RKO (cell line): ENCODE measurements at places on chromosomes 2 and 18.

DNA sequence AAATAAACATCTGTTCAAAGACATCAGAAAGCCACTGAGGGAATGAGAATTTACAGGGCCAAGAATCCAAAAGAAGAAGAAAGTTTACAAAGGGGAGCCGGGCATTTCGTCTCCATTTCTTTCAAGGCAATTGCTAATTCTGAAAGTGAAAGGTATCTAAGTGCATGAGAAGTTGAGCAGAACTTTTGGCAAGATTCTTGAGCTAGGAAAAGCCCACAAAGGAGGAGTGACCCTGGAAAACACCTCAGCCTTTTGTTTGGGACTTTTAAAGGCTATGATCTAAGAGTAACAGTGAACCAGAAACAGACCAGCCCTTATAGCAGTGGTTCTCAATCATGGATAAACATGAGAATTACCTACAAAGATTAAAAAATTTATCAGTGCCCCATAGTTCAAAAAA lies 87.4 kb downstream of the MDH1 start:
- no peak for DNase-seq

DNA sequence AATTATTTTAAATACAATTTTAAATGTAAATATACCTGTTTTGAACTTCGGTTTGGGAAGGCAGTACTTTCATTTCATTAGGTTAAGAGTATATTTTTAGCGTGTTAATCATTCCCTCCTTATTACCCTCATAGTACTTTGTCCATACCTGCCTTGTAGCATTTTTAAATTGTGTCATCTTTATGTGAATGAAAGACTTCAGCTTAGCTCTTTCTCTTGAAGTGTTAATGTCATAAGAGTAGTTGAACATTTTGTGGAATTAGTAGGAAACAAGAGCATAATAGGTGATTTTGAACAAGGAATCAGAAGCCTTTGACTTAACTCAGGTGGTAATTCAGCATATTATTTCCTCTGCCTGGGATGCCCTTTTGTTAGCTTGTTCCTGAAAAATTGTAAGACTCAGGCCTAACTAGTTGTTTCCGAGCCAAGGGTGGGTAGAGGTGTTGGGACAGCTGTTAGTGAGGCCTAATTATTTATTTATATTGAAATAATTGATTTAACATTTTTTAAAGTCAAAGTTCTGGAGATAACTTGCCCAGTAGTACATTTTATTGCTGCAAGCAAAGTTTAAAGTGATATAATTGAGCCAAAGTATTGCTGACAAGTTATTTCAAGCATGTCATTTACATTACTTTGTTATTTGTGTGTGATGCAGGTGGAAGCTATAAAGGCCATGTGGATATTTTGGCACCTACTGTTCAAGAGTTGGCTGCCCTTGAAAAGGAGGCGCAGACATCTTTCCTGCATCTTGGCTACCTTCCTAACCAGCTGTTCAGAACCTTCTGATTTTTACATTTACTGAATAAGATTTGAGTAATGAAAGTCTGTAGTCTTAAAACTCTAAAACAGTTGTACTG lies 38.7 kb downstream of the DDX1 start:
- no peak for DNase-seq

DNA sequence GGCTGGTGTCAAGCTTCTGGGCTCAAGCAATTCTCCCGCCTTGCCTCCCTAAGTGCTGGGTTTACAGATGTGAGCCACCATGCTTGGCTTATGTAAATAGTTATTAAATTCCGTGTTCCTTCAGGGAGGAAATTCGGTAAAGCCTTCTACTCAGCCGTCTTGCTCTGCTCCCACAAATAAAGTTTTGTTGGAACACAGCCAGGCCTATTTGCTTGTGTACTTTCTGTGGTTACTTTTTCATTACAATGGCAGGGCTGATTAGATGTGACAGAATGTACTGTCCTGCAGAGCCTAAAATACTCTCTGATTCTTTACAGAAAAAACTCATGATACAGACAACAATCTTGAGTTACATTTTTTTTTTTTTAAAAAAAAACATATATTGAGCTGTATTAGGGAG lies 68.8 kb upstream of the TACR1 start:
- no peak for DNase-seq

DNA sequence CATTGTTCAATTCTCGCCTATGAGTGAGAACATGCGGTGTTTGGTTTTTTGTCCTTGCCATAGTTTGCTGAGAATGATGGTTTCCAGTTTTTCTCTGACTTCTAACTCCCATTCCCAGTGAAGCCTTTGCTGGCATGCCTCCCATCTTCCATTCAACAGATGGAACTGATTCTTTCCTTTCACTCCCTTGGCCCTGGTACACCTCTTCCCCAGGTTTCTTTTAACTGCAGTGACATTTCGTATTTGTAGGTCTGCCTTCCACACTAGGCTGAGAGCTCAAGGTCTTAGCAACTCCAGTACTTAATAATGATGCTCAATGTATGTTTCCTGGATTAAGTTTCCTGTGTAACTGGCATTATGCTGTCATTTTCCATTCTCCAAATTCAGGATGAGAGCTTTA lies 48.5 kb downstream of the GAREM1 start:
- no peak for DNase-seq

- DNase-seq, result peak; percentile 60
These were observed 20.5 kb upstream of the KIF1A start for GRCh38 chr2:240840435-240841060.

DNA sequence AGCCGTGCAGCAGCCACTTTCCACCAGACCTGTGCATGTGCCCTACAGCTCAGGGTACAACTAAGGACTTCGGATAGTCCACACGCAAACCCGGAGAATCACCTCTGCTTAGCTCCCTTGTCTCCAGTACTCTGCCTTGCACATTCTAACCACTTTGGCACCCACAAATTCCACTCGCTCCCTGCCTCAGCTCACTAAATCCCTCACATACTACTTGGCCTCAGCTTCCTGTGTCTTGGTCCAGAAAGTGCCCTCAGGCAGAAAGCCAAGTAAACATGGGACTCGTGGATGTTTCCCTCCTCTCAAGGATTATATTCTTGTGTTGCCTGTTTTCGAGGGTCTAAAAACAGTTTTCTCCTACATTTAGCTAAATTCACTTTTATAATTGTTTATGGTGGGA lies 157.8 kb upstream of the DAPL1 start:
- DNase-seq, result no peak

DNA sequence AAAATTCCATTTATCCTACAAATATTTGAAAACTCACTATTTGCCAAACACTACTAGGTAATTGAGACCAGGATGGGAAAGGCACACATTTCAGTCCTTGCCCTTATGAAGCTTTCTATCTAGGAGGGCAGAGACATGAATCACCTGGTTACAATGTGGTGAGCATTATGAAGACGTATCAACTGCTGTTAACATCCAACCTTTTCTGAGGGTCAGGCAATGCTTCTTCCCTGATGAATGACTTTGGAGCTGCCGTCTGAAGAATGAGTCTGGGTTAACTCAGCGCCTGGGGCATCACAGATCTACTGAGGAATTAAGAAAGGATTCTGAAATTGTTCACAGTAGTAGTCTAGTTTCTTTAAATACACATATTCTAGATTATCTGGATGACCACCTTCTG lies 62.1 kb upstream of the NOSTRIN start:
- DNase-seq, result no peak

DNA sequence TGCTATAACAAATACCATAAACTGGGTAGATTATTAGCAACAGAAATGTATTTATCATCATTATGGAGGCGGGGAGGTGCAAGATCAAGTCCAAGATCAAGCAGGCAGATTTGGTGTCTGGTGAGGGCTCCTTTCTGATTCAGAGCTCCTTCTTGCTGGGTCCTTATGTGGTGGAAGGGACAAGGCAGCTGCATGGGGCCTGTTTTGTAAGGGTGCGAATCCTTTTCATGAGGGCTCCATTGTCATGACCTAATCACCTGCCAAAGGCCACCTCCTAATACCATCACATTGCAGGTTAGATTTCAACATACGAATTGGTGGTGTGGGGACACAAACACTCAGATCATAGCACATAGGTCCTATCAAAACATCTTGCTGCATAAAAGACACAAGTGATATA lies 84.4 kb upstream of the CCDC150 start:
- DNase-seq, result no peak

DNA sequence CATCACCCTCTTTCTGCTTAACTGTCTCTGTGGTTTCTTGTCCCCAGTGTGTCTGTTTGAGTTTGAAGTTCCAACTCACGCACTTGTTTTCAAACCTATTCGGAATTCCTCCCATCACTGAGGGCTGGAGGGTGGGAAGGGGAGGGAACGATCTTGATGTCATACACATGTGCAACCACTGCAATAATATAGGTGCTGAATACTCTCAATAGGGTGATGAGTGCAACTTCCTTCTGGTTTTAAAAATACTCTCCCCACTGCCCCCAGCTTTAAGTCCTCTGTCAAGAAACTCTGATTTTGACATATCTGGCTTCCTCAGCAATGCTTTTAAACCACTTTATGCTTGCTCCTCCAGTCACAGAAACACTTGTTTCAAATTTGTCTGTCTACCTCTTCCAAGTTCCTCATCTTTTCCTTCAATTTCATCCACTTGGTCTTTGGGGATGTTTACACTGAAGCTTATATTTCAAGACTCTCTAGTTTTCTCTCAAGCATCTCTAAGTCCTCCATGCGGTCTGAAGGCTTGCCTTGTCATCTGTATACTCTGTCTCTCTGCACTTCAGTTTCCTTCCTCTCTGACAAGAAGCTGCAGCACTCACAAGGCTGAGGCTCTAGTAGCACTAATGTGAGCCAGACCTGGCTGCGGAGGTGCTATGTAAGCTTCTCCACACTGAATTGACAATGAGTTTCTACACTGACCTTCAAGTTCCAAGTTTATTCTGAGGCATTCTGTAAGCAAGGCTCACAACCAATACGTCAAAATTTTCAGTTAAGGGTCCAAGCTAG lies 422.3 kb downstream of the ZEB2 start:
- DNase-seq, result no peak

- DNase-seq, result peak; percentile 7
These were observed 129.8 kb downstream of the RAPGEF4 start for GRCh38 chr2:172865422-172865821.

- DNase-seq, result no peak
These were observed 632.5 kb downstream of the BCL11A start for GRCh38 chr2:59920961-59921360.

- no peak for DNase-seq
These were observed 11.0 kb upstream of the ALPK2 start for GRCh38 chr18:58639751-58640427.

DNA sequence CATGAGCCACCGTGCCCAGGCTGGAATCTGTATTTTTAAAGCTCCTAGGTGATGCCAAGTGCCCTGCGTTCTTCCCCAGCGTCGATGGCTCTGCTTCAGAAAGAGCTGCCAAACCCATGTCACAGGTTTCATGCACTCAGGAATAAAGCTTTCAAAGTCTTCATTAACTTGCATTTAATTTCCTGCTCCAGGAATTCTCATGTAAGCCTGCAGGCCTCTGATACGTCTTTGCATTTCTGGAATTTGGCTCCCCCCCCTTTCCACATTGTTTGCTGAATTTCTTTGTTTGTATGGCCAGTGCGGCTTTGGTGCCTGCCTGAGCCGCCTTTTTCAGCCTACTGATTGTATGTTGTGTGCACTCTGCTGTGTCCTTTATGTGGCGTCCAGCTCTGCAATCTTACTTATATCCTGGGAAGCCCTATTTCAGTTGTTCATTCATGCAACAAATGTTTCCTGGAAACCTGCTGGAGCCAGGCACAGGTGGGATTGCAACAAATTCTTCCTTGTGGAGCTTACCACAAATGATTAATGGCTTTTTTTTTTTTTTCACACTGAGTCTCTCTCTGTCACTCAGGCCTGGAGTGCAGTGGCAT lies 17.9 kb upstream of the OTOF start:
- no peak for DNase-seq

GRCh38 chr18:36649205-36649604 lies 179.6 kb downstream of the TPGS2 start:
- no peak for DNase-seq

- DNase-seq, result no peak
These were observed 4.3 kb downstream of the NLRC4 start for GRCh38 chr2:32260376-32260775.

DNA sequence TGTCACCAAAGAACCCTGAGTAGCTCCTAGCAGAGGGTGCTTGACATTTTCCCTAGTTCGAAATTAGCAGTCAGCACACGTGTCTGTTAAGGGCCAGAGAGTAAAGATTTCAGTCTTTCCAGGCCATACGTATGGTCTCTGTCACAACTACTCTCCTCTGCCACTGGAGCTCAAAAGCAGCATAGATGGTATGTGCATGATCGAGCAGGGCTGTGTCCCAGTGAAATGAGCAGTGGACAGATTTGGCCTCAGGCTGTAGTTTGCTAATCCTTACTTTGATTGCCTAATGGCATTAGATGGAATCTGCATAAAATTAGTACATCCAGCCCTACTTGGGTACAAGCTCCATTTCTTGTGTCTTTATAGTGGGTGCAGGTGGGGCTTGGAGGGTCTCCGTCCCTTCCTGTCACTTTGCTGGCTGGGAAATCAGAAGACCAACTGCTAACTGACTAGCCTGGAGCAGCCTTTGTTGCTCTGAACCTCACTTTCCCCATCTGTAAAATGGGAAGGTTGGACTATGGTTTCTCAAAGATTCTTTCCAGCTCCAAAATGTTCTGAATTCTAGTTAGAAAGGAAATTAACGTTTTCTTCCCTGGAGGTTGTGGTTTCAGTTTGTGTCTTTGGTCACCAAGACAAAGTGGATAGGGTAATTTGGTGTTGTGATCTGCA lies 108.5 kb downstream of the GLI2 start:
- DNase-seq, result no peak

DNA sequence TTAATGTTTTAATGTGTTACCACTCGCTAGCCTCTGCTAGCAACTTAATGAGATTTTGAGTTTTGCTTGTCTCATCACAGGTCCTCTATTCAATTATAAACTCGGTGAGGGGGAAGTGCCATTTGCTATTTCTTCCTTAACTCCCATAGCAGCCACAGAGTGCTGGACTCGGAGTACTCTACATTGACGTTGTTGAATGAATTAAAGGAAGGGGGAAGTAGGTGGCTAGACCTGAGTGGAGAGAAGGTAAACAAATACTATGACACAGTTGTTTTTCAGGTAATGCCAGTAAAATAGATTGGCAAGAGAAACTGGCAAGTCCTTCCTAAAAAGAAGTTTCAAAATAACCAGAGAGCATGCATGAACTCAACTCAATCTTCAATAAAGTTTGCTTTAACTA lies 339.3 kb downstream of the HRH4 start:
- DNase-seq, result no peak

GRCh38 chr2:28716265-28716865 lies 35.3 kb upstream of the PPP1CB start:
- DNase-seq, result peak; percentile 90

DNA sequence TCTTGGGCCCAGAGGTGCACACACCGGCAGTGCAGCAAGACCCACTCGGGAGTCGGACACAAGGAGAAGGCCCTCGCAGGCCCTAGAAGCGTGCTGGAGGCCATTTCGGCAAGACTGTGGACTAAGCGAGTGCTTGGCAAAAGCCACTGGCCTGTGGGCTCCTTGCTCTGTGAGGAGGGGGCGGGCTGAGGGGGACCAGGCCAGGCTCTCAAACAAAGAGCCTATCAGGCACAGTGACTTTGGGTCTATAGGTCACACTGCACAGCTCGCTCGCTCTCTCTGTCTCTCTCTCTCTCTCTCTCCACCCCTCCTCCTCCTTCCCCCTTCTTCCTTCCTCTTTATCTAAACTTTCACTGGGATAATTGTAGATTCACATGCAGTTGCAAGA lies 23.6 kb upstream of the ZCCHC2 start:
- no peak for DNase-seq

- DNase-seq, result peak; percentile 52
These were observed 68.4 kb upstream of the CTDP1 start for GRCh38 chr18:79611040-79611681.
